Neural crest cell (in vitro differentiated cells): ENCODE measurements at places on chromosomes 13 and 19. TPM values are rescaled to one million over a fixed set of nuclear protein-coding genes. Genes with fewer than 3 reads are reported as not detected.
A peak's percentile ranks its signal among the peaks of the same experiment; 100 is the strongest.

SLC8A2 gene
- 0.61 and 0.70 TPM in 2 replicates for total RNA-seq

CYP4F22 gene
- not detected in 2 replicates for total RNA-seq

MYH14 gene
- total RNA-seq: 4.0 and 4.7 TPM in 2 replicates

FXYD3 gene
- total RNA-seq: 2.5 and 2.8 TPM in 2 replicates

REXO1 gene
- total RNA-seq: 40.8 and 45.3 TPM in 2 replicates

ZNF223 gene
- total RNA-seq: 5.8 and 7.6 TPM in 2 replicates

PSG7 gene
- total RNA-seq: not detected in 2 replicates

FAM216B gene
- total RNA-seq: not detected in 2 replicates

LGALS4 gene
- total RNA-seq: 0.77 and 0.86 TPM in 2 replicates

USP12 gene
- total RNA-seq: 19.6 and 21.4 TPM in 2 replicates

POU4F1 gene
- 0.19 and 0.41 TPM in 2 replicates for total RNA-seq

DNA sequence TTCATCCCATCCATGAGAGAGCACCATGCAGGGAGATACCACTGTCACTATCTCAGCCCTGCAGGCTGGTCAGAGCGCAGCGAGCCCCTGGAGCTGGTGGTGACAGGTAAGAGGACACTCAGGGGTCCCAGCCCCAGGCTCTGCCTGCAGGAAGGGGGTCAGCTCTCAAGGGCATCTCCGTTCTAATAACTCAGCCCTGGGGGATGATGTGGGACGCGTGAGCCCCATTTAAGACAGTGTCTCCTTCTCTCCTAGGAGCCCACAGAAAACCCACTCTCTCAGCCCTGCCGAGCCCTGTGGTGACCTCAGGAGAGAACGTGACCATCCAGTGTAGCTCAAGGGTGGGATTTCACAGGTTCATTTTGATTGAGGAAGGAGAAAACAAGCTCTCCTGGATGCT, 15.5 kb upstream of the KIR3DL3 start:
- no peaks in the 10 kb centered on the region for H3K4me1 ChIP-seq
- H3K4me3 ChIP-seq: no peak overlapping the region
- H3K36me3 ChIP-seq: peaks cover 4% of the 10 kb centered on the region
- no peak overlapping the region for H3K27ac ChIP-seq

DNA sequence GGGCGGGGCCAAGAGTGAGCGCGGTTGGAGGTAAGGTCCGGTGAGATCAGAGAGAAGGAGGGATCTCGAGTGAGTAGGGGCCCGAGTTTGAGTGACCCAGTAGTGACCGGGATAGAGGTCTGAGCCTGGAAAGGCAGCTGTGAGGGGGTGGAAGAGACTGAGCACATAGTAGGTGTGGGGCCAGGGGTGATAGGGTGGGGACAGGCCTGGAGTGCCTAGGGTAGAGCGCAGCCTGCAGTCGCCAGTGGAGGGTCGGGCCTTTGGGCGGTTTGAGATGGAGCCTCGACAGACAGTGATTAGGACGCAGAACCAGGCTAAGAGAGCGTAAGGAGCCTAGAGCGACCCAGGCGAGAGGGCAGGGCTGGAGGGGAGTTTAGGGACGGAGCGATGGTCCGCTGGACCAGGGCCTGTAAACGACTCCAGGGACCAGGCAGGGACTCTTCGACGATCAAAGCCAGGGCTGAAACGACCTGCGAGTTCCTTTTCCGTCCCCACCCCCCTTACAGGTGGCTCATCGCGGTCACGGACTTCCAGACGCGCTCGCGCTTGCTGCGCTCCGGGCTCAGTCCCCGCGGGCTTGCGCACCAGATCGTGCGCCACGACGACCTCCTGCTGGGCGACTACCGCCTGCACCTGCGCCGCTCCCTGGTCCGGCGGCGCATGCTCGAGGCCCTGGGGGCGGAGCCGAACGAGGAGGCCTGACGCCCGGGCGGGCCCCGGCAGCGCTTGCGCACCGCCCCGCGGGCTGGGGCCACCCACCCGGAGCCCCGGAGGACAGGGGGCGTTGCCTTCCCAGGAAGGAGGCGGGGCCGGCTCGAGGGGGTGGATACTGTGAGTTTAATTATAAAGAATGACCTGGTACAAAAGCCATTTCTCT, 9.4 kb downstream of the C19orf81 start:
- H3K27me3 ChIP-seq: peaks cover 56% of the 10 kb centered on the region
- peaks cover 37% of the 10 kb centered on the region for H3K4me1 ChIP-seq
- peak overlapping the region; percentile 92 for H3K4me3 ChIP-seq
- DNase-seq: peak; percentile 85
- peak overlapping the region; percentile 92 for H3K27ac ChIP-seq

GRCh38 chr13:44498969-44499368, 77.2 kb downstream of the TSC22D1 start:
- peaks cover 22% of the 10 kb centered on the region for H3K36me3 ChIP-seq
- no peaks in the 10 kb centered on the region for H3K27me3 ChIP-seq
- peaks cover 4% of the 10 kb centered on the region for H3K4me1 ChIP-seq
- H3K27ac ChIP-seq: no peak overlapping the region
- no peak for DNase-seq
- H3K4me3 ChIP-seq: no peak overlapping the region

DNA sequence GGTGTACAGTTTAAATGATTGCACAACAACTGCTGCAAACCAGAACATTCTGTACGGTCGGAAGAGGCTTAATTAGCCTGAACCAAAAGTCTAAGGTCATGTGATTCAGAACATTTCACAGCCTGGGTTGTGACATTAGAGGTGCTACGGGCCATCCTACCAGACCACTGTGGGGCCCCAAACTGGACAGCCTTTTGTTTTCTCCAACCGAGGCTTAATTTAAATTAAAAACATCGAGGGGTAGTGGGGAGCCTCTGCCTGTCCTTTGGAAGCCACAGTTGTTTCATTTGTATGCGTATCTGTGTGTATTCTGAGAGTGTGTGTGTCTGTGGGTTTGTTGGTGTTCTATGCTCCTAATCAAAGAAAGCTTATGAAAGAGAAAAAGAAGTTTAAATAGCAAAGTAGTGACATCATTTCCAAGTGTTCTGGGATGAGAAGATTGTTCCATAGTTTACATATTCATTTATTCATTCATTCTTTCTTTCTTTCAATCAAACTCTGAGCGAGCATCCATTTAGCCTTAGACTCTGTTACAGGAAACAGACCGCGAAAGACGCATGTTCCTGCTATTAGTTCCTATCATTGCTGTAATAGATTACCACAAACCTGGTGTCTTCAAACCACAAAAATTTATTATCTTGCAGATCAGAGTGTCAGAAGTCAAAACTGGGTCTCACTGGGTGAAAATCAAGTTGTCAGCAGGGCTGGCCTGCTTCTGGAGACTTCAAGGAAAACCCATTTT, 444.8 kb downstream of the FOXO1 start:
- DNase-seq: no peak
- H3K27me3 ChIP-seq: no peaks in the 10 kb centered on the region
- H3K4me1 ChIP-seq: peaks cover 23% of the 10 kb centered on the region
- no peak overlapping the region for H3K27ac ChIP-seq
- H3K4me3 ChIP-seq: no peak overlapping the region

DNA sequence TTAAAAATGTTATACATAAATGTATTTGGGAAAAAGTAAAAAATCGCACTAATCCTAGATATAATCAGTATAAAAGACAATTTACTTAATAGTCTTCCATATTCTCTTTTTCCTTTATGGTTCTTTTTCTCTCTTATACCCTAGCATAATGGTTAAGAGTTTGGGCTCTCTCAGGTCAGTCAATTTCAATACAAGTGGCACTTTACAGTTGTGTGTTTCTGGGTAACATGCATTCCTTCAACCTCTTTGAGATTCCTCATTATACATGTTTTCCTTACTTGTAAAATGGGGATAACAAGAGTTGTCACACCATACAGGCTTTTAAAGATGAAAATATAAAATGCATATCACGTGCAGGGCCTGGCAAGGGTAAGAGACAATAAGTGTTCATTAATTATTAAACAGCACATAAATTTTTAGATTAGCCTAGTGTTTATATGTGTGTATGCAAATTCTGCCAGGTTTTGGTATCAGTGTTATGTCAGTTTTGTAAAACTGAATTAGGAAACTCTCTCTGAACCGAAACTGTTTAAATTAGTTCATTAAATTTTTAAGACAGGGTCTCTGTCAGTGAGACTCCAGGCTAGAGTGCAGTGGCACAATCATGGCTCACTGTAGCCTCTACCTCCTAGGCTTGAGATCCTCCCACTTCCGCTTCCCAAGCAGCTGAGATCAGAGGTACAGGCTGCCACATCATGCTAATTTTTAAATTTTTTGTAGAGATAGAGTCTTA, 49.8 kb downstream of the ELF1 start:
- H3K4me1 ChIP-seq: no peaks in the 10 kb centered on the region
- no peak overlapping the region for H3K27ac ChIP-seq
- DNase-seq: no peak
- no peaks in the 10 kb centered on the region for H3K27me3 ChIP-seq
- H3K4me3 ChIP-seq: no peak overlapping the region

DNA sequence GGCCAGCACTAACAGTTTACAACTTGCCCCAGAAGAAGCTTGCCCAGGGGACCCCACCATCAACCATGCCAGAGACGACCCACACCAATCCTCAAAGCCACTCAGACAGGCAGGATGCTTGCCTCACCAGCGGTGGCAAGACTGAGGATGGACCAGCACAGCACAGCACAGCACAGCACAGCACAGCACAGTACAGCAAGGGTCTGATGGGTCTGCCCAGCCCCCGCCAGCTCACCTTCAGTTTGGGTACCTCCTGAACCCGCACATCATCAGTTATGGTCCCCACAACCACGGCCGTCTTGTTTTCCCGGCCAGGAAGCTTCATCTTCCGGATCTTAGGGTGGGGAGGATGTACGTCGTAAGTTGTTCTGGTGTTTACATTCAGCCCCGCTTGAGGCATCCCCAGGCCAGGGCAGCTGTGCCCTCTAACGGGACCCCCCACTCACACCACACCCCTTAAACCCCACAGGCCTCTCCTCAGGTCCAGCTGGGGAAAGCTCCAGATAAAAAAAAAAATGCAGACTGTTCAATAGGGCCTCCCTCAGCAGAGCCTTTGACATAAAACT, 1.7 kb upstream of the FAM83E start:
- no peak for DNase-seq
- H3K27ac ChIP-seq: peak overlapping the region; percentile 50
- peaks cover 25% of the 10 kb centered on the region for H3K36me3 ChIP-seq
- peak overlapping the region; percentile 96 for H3K4me3 ChIP-seq

DNA sequence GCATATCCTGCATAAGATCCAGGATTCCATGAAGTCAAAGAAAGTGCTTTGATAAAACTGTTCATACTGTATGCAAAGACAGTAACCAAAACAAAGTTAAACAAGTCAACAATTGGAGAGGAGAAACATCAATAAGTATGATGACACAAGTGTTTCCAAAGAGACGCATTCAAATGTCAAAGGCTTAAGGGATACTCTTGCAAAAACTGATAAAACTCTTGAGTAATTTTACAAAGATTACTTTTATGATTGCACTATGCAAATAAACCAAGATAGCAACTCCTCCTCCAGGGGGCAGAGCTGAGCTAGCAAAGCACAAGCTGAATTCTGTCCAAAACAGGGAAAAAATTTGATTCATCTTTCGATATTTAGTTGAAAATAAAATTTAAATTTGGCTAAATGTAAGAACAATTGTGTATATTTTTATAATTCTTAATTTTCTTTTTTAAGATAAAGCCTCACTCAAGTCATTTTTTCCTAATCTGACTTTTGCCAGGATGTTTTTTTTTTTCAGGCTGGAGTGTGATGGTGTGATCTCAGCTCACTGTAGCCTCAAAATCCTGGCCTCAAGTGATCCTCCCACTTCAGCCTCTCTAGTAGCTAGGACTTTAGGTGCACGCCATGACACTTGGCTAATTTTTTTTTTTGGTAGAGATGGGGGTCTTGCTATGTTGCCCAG, 84.0 kb downstream of the MZT1 start:
- no peaks in the 10 kb centered on the region for H3K4me1 ChIP-seq
- no peaks in the 10 kb centered on the region for H3K36me3 ChIP-seq
- peak; percentile 51 for DNase-seq

- DNase-seq: no peak
- H3K4me1 ChIP-seq: no peaks in the 10 kb centered on the region
- H3K27me3 ChIP-seq: no peaks in the 10 kb centered on the region
- no peak overlapping the region for H3K4me3 ChIP-seq
- no peaks in the 10 kb centered on the region for H3K36me3 ChIP-seq
Measured at GRCh38 chr13:35057858-35058257, 115.8 kb downstream of the NBEA start.

- H3K27me3 ChIP-seq: no peaks in the 10 kb centered on the region
- H3K27ac ChIP-seq: no peak overlapping the region
- peaks cover 38% of the 10 kb centered on the region for H3K4me1 ChIP-seq
- no peaks in the 10 kb centered on the region for H3K36me3 ChIP-seq
Measured at GRCh38 chr13:66347486-66348117, 882.5 kb downstream of the PCDH9 start.

DNA sequence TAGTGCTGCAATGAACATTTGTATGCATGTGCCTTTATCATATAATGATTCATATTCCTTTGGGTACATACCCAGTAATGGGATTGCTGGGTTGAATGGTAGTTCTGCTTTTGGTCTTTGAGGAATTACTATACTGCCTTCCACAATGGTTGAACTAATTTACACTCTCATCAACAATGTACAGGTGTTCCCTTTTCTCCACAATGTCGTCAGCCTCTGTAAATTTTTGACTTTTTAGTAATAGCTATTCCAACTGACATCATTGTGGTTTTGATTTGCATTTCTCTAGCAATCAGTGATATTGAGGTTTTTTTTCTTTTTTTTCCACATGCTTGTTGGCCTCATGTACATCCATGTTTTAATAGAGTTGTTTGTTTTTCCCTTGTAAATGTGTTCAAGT, 2473.5 kb downstream of the PCDH9 start:
- no peak overlapping the region for H3K27ac ChIP-seq
- no peak for DNase-seq
- H3K4me1 ChIP-seq: peaks cover 6% of the 10 kb centered on the region
- H3K4me3 ChIP-seq: no peak overlapping the region
- no peaks in the 10 kb centered on the region for H3K27me3 ChIP-seq
- no peaks in the 10 kb centered on the region for H3K36me3 ChIP-seq

GRCh38 chr19:11355160-11356073, at the start of gene PLPPR2:
Gene PLPPR2 (plus strand): TSS chr19:11355432. CDS start chr19:11357674, 2,242 bp downstream.
- peak; percentile 91 for DNase-seq
- H3K27me3 ChIP-seq: peaks cover 25% of the 10 kb centered on the region
- H3K27ac ChIP-seq: peak within 1 kb of the TSS; percentile 58
- H3K36me3 ChIP-seq: no peaks in the 10 kb centered on the region
- peak within 1 kb of the TSS; percentile 83 for H3K4me3 ChIP-seq

- H3K36me3 ChIP-seq: no peaks in the 10 kb centered on the region
- no peak within 1 kb of the TSS for H3K4me3 ChIP-seq
- peaks cover 47% of the 10 kb centered on the region for H3K27me3 ChIP-seq
- no peak within 1 kb of the TSS for H3K27ac ChIP-seq
Measured at GRCh38 chr19:9009935-9010651, at the start of gene MUC16. Gene MUC16 (minus strand): TSS chr19:9010409.

GRCh38 chr19:40571005-40571318, 5.7 kb upstream of the SHKBP1 start:
- peaks cover 17% of the 10 kb centered on the region for H3K4me1 ChIP-seq
- no peaks in the 10 kb centered on the region for H3K36me3 ChIP-seq
- H3K4me3 ChIP-seq: peak overlapping the region; percentile 71
- peaks cover 53% of the 10 kb centered on the region for H3K27me3 ChIP-seq
- no peak for DNase-seq

- no peak for DNase-seq
- H3K27ac ChIP-seq: no peak overlapping the region
- no peaks in the 10 kb centered on the region for H3K4me1 ChIP-seq
- no peaks in the 10 kb centered on the region for H3K27me3 ChIP-seq
Measured at GRCh38 chr13:74644229-74644628, 510.0 kb upstream of the KLF12 start.

GRCh38 chr13:46383383-46383782, 3.7 kb downstream of the RUBCNL start:
- no peak for DNase-seq
- peaks cover 4% of the 10 kb centered on the region for H3K36me3 ChIP-seq
- H3K27ac ChIP-seq: no peak overlapping the region
